ENCODE measurements at places on chromosomes 2 and 18.

GRCh38 chr2:28053597-28053996, 163.1 kb downstream of the BABAM2 start:
- no peak for DNase-seq

- DNase-seq = no peak
Measured at GRCh38 chr2:187017438-187017837, 168.5 kb upstream of the ZSWIM2 start.

DNA sequence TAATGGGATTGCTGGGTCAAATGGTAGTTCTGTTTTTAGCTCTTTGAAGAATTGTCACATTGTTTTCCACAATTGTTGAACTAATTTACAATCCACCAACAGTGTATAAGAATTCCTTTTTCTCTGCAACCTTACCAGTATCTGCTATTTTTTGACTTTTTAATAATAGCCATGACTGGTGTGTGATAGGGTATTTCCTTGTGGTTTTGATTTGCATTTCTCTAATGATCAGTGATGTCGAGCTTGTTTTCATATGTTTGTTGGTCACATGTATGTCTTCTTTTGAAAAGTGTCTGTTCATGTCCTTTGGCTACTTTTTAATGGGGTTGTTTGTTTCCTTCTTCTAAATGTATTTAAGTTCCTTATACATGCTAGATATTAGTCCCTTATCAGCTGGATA, 322.3 kb downstream of the CDH2 start:
- no peak for DNase-seq

DNA sequence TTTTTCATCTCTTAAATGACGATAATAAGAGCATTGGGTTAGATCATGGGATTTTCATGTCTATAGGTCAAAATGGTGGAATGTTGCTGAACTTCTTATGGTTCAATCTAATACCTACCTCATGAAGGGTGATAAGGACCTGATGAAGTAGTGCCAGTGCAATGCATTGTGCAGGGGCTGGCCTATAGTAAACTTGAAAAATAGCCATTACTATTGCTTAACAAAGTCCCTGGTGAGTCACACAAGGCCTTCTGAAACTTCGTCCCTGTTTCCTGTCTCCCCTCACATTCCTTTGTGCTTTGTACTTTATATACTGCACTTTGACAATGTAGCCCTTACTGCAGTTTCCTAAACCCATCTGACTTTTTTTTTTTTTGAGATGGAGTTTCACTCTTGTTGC, 515.9 kb downstream of the SLC4A3 start:
- DNase-seq = no peak

GRCh38 chr2:238370823-238371372, 50.6 kb downstream of the TRAF3IP1 start:
- peak; percentile 60 for DNase-seq

- DNase-seq = peak; percentile 62
Measured at GRCh38 chr2:237072067-237072931, 13.4 kb upstream of the COPS8 start.

- no peak for DNase-seq
Measured at GRCh38 chr2:142796588-142796987, 80.9 kb upstream of the KYNU start.

DNA sequence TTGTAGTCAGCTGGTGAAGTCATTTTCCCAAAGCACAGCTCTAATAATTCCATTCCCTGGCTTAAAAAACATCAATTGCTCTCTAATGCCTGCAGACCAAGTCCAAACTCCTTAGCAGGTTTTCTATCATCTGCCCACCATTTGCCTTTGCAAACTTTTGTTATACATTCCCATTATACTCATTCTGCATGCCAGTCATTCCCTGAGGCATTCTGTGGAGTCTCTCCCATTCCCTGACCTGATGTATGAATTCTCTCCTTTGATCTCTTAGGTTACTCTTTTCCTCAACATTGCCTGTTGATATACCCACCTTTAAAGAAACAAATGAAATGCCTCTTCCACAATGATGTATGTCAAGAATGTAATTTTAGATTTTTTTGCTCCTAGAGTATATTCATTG, 852.0 kb upstream of the FSHR start:
- DNase-seq = no peak

DNA sequence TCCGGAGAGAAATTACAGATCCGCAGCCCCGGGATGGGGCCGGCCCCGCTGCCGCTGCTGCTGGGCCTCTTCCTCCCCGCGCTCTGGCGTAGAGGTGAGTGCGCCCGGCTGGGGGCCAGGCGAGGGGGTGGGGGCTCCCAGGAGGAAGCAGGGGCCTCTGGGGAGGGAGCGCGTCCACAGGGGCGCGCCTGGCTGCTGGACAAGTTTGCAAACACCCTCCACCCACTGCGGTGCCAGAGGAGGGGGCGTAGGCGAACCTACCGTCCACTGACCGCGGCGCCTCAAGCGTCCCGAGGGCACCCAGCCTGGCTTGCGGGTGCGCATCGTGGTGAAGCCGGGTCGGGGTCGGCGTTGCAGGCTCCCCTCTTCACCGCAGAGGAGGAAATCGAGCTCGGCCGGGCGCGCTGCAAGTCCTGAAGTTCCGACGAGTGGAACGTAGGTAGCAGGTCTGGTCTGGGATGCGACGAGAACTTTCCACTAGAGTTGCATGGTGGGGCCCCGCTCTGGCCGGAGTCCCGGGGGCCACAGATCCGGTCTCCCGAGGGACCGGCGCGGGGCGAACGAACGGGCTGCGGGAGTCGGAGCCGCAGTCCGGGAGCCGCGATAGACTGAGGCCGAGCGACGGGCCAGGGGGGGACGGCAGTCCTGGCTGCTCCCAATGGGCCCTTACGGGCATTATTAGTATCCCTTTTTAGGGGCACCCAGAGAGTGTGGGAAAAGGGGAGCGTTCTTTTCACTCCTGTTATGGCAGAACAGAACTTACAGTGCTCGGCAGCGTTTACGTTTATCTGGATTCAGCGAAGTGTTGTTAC, 502 bp downstream of the MERTK start:
- DNase-seq = no peak

- DNase-seq = no peak
Measured at GRCh38 chr18:72075040-72075439, 469.1 kb downstream of the CBLN2 start.

DNA sequence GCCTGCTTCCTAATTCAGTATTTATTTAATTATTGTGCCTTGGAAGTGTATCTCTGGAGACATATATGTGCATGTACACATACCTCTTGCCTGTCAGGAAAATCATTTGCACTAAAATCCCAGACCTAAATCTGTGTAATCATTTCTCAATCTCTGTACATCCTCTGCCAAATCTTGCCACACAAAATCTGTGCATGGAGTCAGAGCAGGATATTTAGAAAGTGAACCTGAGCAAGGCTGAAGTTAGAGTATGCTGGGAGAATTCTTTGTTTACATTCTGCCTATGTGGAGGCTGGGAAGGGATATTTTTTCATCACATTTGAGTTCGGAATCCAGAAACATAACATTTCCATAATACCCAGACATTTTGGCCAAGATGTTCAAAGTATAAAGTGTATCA, 9.3 kb downstream of the XRCC5 start:
- no peak for DNase-seq

- DNase-seq = no peak
Measured at GRCh38 chr2:37549598-37549997, 121.8 kb downstream of the CDC42EP3 start.

DNA sequence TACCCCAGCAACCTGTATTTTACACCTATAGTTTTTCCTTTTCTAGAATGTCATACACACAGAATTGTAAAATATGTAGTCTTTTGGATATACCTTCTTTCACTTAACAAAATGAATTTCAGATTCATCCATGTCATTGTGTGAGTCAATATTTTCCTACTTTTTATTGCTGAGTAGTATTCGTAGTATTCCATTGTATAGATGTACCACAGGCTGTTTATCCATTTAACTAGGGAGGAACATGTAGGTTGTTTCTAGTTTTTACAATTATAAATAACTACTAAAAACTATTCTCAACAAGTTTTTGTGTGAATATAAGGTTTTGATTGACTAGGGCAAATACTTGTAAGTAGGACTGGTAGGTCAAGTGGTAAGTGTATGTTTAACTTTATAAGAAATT, 187.4 kb downstream of the ACOXL start:
- DNase-seq = no peak

GRCh38 chr18:32450874-32451273, 19.8 kb downstream of the GAREM1 start:
- no peak for DNase-seq

- DNase-seq = no peak
Measured at GRCh38 chr2:32937602-32938448, 8.9 kb upstream of the LTBP1 start.

- DNase-seq = no peak
Measured at GRCh38 chr2:28349546-28350165, 43.0 kb upstream of the FOSL2 start.

DNA sequence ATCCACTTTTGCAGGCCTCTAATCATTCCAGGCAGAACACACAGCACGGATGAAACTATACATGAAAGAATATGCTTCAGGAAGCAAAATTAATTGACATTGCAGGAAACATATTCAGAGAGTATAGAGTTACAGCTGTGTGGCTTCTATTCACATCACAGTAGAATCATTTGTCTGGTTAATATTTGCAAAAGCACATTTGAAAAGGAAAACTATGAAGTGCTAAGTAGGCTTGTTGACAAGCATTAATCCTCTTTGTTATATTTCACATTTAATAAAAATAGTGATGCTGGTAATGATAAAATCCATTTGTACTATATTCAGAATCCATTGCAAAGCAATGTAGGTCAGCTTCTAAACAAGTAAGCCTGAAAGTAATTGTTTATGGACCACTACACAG, 32.2 kb upstream of the PIK3C3 start:
- no peak for DNase-seq

GRCh38 chr2:167860082-167860481, 387.3 kb downstream of the STK39 start:
- peak; percentile 50 for DNase-seq

DNA sequence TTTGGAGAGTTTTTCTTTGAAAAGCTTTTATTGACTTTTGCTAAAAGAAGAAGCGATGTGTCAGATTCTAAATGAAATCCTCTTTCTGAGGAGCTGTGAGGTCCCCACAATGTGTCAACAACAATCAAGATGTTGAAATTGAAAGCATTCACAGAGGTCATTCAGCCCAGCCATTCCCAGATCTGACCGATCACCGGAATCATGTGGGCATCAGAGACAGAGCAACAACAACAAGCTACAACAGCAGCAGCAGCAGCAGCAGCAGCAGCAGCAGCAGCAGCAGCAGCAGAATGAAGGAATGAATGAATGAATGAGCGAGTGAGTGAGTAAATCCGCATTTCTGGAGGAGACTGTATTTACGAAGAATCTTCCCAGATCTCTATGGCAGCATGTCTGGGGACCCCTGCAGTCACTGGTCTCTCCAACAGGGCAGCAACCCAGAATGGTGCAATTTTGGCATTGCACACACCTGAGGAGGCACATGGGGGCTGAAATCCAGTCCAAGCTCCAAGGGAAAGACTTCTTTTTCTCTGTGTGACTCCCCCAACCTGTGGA, 299.0 kb downstream of the MYCN start:
- no peak for DNase-seq

DNA sequence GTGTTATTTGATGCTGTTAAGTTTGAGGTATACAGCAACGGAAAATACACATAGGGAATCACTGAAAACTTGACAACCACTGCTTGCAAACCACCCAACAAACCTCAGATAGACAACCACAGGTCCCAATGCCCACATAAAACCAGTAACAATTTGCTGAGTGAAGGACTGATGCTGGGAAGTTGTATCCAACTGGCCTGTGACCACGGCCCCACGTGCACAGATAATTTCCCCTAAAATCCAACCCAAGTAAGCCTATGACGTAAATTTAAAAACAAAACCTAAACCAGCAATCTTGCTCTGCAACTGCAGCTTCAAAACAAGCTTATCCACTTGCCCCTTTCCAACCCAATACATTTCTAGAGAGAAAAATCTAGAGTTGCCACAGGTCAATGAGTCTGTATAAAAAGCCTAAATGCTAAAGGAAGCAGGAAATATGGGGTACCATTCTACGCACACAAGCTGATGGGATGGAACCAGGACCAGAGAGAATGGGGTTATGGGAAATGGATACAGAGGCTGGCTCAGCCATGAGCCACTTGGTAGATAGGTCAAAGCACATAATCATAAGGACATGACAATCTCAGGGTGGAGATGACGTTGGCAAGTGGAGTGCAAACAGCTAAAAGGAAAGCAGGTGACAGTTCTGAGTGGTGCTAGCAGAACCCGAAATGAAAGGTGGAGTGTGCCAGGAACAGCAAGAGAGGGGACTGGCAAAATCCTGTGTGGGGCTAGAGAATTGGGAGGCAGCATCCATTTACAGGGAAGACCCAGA, 27.8 kb upstream of the CREB1 start:
- no peak for DNase-seq

DNA sequence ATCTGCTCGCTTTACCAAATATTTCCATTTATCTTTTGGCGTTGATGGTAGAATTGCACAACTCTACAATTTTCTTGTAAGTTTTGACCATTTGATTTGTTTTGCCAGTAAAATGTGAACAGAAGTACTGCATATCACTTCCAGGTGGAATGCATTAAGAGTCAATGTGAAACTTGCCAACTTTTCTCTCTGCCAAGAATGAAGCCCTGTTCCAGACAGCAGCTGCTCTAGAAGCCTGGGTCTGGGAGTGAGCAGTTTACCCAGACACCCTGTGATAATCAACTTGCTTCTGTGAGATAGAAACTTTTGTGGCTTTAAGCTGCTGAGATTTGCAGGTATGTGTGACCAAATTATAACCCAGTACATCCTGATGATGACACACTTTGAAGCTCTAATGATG, 115.9 kb upstream of the SYT4 start:
- no peak for DNase-seq

DNA sequence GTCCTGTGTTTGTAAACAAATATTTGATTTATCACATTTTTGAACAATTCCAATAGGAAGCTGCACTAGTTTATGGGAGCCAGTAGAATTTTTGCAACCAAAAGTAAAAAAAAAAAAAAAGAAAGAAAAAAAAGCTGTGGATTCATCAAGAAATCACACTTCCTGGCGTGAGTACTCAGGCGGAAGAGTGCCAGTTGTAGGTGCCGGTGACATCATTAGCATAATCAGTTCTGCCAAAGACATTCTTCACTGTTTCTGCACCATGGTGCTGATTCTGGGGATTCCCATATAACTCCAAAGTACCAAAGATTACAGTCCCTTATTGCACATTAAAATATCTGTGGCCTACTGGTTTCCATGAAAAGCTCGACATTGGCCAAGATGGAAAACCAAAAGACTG, 32.8 kb downstream of the RAPGEF4 start:
- no peak for DNase-seq

DNA sequence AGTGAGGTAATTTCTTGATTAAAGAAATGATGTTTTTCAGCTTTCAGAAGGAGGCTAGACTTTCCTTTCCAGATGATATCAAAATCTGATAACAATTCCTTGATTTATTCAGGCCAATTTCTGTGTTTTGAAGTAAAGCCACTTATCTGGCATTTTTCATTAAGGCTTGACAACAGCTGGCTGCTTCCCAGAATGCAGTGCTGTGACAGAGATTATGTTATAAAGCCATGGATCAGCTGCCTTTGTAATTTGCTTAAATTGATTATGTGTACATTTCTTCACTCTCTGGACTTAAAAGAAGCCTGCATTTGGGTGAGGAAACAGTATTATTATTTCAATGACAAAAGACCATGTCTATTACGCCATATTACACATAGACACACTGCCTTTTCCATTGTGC, 136.0 kb downstream of the PLCL1 start:
- no peak for DNase-seq

GRCh38 chr2:23522726-23523372, 137.9 kb downstream of the KLHL29 start:
- no peak for DNase-seq

Measured in activated CD4-positive, alpha-beta T cell treated with anti-CD3 and anti-CD28 coated beads, Interleukin-2, Interleukin-4, amounts not matched to agents 100 ng/mL and 50 ng/mL, durations not matched to agents 16 hours and 8 hours (primary cell).